ENCODE measurements at places on chromosomes 2 and 18.

- DNase-seq = no peak
Measured at GRCh38 chr18:13895505-13896033, 19.8 kb downstream of the MC2R start.

- no peak for DNase-seq
Measured at GRCh38 chr2:217069263-217070042, 209.6 kb upstream of the TNP1 start.

DNA sequence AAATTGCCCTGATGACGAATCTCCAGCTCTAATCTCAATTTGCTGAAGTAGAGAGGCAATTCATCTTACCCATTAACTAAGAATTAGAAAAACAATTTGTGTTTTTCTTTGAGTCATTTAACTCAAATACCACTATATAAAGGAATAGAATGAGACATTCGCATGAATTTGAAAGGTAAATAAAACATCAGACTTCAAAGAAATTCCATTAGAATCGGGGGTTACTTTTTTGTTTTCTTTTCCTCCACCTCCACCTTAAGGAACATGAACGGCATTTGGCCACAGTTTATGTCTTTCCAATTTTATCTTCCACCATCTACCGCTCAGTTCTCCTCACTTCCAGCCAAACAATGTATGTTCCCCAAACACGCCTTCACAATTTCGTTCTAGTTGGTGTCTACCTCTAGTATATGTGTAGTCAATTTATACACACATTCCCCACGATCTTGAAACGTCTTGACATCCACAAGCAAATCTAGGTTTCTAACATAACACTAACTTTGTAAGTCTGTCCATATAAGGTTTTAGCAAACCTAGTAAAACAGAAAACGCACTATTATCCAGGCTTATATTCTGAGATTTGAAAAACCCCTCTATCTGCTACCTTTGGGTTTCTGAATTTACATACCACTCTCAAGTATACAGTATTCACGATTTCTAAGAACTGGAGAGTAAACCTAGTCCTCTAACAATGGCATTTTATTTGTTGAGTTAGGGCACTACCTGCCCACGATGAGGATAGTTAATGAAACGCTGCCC is 1.2 kb upstream of the SMCHD1 start:
- DNase-seq = no peak

- no peak for DNase-seq
Measured at GRCh38 chr2:138476940-138477339, 24.6 kb upstream of the SPOPL start.

- DNase-seq = no peak
Measured at GRCh38 chr2:71067567-71068217, 756 bp upstream of the NAGK start.

GRCh38 chr18:60910534-60910933 is 422.7 kb upstream of the CDH20 start:
- no peak for DNase-seq

GRCh38 chr2:172977270-172978062 is 98.2 kb upstream of the MAP3K20 start:
- no peak for DNase-seq

DNA sequence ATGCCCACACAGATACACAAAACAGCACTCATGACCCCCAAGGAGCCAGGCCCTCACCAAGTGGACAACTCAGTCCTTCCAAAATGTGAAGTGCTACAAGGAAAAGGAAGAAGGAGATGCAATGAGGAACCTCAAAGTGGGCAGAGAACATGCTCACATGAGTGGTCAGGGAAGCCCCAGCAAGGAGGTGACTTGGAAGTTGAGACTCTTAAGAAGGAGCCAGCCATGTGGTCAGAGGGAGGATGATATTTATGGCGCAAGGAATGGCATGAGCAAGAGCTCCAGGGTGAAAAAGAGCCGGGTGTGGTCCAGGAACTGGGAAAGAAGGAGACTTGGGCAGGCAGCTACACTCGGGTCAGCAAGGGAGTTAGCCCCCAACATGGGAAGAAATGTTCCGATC is 30.0 kb upstream of the KLHL29 start:
- no peak for DNase-seq

DNA sequence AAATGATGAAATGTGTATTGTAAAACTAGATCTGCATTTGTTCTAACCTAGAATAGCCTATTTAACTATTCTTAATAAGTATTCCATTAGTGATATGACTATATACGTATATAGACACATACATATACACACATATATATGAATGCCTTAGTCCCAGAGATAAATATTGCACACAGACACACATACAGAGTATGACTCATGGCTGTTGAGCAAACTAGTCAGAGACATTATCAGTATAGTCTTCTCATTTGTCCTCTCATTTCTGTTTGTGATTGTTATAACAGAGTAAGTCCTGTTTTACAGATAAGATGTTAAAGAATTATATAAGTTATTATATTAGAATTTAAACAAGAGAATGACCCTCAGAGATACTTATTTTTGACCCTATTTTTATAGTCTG is 202.5 kb downstream of the CCDC102B start:
- DNase-seq = no peak

DNA sequence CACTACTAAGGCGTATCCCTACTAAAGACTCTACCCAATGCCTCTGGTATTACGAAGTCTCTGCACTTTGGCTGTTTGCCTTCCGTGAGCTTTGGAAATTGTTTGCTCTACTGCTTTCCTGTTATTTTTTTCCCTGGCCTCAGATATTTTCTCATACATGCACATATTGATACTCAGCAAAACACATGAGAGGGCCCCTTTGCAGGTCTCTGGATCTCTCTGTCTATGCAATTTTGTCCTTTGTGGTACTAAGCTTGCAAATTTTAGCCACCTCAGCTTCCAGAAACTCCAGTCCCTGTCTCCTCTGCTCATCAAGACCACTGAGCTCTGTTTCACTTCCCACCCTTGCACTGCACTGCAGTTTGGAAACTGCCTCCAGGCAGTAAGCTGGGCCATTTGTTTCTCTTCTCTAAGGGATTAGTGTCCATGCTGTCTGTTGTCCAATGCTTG is 46.6 kb downstream of the TAF1B start:
- DNase-seq = no peak

GRCh38 chr2:7022492-7023385 is 105.5 kb downstream of the RNF144A start:
- no peak for DNase-seq
